ENCODE measurements at places on chromosomes 6 and 20.

DNA sequence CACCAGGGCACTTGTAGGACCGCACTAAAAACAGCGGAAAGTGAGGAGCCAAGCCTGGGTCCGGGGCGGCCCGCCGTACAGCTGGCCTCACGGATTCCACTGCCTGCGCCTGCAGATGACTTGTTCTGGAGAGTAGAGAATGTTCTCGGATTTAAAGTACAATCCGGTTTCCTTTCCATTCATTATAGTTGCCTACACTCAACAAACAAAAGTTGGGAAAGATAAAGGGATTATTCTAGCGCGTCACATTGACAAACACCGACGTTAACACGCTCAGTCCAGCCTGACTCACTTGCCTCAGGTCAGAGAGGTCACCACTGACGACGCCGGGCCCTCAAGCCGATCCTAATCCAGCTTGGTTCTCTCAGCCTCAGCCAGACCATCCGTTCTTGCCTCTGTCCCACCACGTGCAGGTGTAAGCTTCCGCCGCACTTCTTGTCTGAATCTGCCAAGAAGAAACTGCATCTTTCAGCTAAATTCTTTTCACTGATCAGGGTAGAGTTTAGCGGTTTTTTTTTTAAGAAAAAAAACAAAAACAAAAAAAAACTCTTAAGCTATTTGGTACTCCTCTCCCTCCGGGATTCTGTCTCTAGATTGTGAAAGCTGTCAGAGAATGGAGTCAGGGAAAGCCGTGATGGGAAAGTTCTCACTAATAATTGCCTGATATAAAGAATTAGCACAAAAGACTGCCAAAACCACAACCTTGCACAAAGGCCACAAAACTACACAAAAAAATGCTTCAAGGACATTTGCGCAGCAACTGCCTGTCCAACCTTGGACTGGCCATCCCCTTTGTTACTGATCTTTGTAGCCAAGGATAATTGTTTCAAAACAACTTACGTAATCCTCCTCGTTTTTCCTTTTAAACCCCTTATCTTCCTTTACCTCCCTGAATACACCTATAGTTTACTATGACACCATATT is 1.1 kb upstream of the PHF10 start:
- no peaks in the 10 kb centered on the region for H3K36me3 ChIP-seq
- peak overlapping the region; percentile 80 for H3K27ac ChIP-seq
- DNase-seq = no peak
- H3K27me3 ChIP-seq = no peaks in the 10 kb centered on the region
- peaks cover 28% of the 10 kb centered on the region for H3K4me1 ChIP-seq

DNA sequence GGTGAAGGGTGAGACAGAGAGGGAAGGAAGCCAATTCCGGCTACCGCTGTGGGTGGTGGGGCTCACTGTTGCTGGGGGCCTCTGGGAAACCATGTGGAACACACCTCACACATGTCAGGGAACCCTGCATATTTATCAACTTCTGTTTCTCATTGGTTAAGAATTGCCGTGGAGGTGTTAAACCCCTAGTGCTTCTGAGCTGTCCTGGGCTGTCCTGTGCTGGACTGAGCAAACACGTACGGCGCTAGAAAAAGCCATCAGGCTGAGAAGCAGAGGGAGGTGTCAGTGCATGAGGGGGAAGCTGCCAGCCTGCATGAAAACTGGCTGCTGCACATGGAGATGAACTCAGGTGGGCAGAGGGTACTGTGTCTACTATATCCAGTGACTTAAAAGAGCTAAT is 103.9 kb upstream of the JAG1 start:
- no peak overlapping the region for H3K4me3 ChIP-seq
- no peak for DNase-seq
- H3K27me3 ChIP-seq = no peaks in the 10 kb centered on the region
- peaks cover 6% of the 10 kb centered on the region for H3K4me1 ChIP-seq

GRCh38 chr20:62802026-62802712 is 2.5 kb upstream of the OGFR start:
- no peak overlapping the region for H3K27ac ChIP-seq
- H3K27me3 ChIP-seq = no peaks in the 10 kb centered on the region
- no peak for DNase-seq
- peaks cover 15% of the 10 kb centered on the region for H3K36me3 ChIP-seq

DNA sequence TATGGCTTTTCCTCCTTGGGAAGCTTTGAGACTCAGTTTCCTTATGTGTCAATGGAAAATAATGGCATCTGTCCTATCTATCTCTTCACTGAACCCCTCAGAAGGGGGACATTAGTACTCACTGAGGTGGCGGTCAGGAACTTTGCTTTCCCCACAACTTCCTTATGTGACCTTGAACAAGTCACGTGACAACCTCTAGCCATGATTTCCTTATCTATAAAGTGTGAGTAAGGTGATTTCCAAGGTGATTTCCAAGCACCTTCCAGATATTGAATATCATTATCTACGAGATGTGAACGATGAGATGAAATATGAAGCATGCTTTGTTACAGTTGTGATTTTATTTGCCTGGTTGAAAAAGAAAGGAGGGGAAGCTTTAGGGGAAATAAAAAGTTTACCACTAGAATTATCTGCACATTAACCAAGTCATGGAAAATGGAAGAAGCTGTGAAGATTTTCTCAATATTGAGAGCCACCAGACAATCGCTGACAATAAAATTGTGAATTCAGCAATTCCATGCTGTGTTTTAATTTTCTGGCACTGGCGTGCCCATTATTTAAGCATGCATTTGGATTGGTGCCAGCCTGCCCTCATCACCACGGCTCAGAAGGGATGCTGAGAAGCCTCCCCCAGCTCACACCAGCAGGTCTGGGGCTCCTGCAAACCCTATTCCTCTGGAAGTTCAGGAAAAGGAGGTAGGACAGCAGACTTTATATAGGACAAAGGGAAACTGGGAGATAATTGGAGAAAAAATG is 255.3 kb downstream of the CD83 start:
- no peak overlapping the region for H3K4me3 ChIP-seq
- peaks cover 21% of the 10 kb centered on the region for H3K27me3 ChIP-seq
- H3K36me3 ChIP-seq = peaks cover 2% of the 10 kb centered on the region
- H3K27ac ChIP-seq = no peak overlapping the region

DNA sequence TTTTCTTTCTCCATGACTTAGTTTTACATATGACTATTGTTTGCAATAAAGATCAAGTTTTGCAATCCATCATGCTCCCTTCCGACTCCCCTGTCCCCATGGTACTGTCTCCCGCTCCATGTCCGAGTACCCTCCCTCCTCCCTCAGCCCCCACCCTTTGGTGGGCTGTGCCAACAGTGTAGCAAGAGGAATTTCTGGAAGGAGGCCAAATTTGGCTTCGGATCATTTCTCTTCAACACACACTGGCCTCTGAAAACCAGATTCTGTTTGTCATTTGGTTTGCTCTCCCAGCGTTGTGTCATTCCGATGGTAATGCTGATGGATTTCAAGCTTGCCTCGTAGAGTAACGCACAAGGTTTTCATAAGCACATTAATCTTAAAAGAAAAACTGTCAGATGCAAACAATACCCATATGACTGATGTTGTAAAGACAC is 22.9 kb upstream of the PAX1 start:
- H3K27ac ChIP-seq = no peak overlapping the region
- no peaks in the 10 kb centered on the region for H3K4me1 ChIP-seq
- no peaks in the 10 kb centered on the region for H3K27me3 ChIP-seq
- no peak overlapping the region for H3K4me3 ChIP-seq
- H3K36me3 ChIP-seq = no peaks in the 10 kb centered on the region

GRCh38 chr6:108362455-108362854 is 67.6 kb downstream of the AFG1L start:
- no peak for DNase-seq
- peaks cover 3% of the 10 kb centered on the region for H3K4me1 ChIP-seq
- no peak overlapping the region for H3K4me3 ChIP-seq

DNA sequence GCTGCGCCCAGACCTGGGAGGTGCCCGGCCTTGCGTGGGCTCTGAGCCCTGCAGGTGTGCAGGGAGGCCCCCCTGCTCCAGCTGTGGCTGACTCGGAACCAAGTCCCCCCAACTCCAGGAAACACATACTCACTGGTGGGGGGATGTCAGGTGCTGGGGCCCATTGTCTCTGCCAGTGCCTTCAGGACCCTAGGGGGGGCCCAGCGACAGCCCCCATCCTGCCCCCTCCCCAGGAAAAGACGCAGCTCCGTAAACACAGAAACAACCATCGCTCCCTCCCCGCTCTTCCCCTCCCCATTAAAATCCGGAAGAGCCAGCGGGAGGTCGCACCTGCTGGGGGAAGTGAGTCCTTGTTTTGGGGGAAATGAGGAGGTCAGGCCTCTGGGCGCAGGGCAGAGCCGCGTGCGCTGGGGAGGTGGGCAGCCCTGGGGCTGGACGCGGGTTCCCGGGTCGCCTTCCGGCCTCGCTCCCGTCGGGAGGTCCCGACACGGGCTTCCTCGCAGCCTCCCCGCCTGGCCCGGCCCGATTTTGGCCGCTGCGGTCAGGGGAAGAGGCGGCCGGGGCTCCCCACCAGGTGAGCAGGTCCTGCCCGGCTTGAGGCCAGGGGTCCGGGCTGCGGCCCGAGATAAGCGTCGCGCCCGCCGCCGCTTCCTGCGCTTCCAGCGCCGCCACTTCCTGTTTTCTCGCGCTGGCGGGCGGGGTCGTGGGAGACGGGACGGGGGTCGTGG is 6.2 kb downstream of the C20orf204 start:
- H3K4me3 ChIP-seq = peak overlapping the region; percentile 36
- no peak for DNase-seq
- peaks cover 32% of the 10 kb centered on the region for H3K4me1 ChIP-seq
- no peaks in the 10 kb centered on the region for H3K36me3 ChIP-seq

DNA sequence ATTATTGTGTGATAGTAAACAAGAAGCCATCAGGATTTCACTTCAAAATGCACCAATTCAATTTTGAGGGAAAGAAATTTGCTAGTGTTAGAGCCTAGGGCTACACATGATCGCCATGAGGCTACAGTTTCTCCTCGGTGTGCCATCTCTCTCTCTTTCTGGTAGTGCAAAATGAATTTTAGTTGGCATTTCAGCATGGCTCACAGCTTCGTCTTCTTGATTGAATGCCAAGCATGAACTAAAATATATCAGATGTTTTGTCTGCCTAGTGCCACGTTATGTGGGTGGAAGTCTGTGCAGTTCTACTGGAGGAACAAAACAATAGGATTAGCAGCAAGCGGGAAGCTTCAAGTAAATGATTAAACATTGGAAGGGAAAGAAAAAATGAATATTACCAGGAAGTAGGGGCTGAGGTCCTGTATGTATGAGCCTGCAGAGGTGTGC is 6.8 kb upstream of the MRAP2 start:
- H3K4me1 ChIP-seq = peaks cover 47% of the 10 kb centered on the region
- peak overlapping the region; percentile 67 for H3K27ac ChIP-seq
- H3K27me3 ChIP-seq = no peaks in the 10 kb centered on the region
- DNase-seq = no peak
- H3K4me3 ChIP-seq = no peak overlapping the region
- no peaks in the 10 kb centered on the region for H3K36me3 ChIP-seq

DNA sequence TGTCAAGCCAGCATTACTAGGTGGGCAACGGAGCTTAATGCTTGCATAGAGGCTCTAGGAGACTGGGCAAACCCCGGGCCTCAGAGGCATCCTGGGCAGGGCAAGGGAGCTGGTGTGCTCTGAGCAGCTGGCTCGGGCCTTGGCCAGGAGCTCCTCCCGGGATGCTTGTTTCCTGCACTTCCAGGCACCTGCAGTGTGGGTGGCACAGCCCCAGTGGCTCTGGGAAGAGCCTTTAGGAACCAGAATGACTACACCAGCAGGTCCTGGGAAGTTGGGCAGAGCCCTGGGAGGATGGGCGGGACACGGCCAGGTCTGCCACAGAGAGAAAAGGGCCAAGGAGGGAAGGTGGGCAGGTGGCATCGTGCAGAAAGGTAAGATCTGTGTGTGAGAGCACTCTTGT is 80.4 kb upstream of the CD93 start:
- no peak overlapping the region for H3K27ac ChIP-seq
- no peak overlapping the region for H3K4me3 ChIP-seq
- H3K36me3 ChIP-seq = no peaks in the 10 kb centered on the region
- no peaks in the 10 kb centered on the region for H3K4me1 ChIP-seq
- no peaks in the 10 kb centered on the region for H3K27me3 ChIP-seq

DNA sequence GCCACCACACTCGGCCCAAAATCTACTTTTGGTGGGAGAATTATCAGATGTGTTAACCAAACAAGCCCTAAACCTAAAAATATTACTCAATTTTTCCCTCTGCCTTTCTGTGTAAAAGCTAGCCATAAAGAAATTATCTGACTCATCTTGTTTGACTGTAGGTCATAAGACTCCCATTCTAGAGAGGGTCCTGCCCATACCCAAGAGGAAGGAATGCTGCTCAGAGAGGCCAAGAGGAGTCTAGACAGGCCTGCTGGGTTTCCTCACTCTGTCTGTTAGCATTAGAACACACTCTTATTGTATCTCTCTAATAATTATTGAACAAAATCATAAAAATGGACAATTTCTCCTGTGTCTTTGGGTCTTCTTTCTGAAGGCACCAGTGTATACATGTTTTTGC is 26.1 kb downstream of the C6orf141 start:
- H3K4me3 ChIP-seq = no peak overlapping the region
- no peaks in the 10 kb centered on the region for H3K36me3 ChIP-seq
- DNase-seq = no peak
- H3K4me1 ChIP-seq = no peaks in the 10 kb centered on the region

GRCh38 chr6:96649926-96650325 is 87.0 kb downstream of the FHL5 start:
- H3K4me1 ChIP-seq = no peaks in the 10 kb centered on the region
- H3K4me3 ChIP-seq = no peak overlapping the region
- no peak overlapping the region for H3K27ac ChIP-seq

DNA sequence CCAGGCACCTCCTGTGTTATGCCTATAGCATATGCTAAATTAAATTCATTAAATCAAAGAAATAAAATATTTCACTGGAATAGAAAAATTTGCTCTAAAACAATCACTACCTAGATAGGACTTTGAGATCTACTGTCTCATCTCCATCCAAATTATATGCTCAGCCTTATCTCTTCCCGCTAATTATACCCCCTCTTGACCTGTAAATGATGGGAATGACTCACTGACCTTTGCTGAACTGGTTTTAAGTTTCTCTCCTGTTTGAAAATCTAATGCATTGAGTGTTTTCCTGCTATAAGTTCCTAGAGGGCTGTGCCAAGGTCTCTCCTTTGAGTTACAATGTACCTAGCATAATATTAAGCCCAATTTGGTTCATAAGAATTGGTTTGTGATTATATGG is 110.1 kb downstream of the BMP2 start:
- H3K36me3 ChIP-seq = no peaks in the 10 kb centered on the region
- DNase-seq = no peak
- no peaks in the 10 kb centered on the region for H3K27me3 ChIP-seq
- H3K4me1 ChIP-seq = no peaks in the 10 kb centered on the region

GRCh38 chr20:14829906-14830305 is 492.5 kb upstream of the FLRT3 start:
- H3K36me3 ChIP-seq = no peaks in the 10 kb centered on the region
- no peak for DNase-seq

- no peaks in the 10 kb centered on the region for H3K27me3 ChIP-seq
- no peak for DNase-seq
- H3K27ac ChIP-seq = no peak overlapping the region
- H3K4me1 ChIP-seq = peaks cover 28% of the 10 kb centered on the region
These were observed 69.5 kb upstream of the FABP7 start for GRCh38 chr6:122709922-122710512.

GRCh38 chr20:8621001-8621400 is 447.9 kb upstream of the PLCB4 start:
- no peak for DNase-seq
- peaks cover 4% of the 10 kb centered on the region for H3K4me1 ChIP-seq
- no peaks in the 10 kb centered on the region for H3K27me3 ChIP-seq
- no peak overlapping the region for H3K27ac ChIP-seq

GRCh38 chr20:31851240-31851955 is 6.0 kb upstream of the FOXS1 start:
- H3K4me1 ChIP-seq = no peaks in the 10 kb centered on the region
- no peak overlapping the region for H3K27ac ChIP-seq
- H3K4me3 ChIP-seq = no peak overlapping the region
- H3K36me3 ChIP-seq = no peaks in the 10 kb centered on the region
- peaks cover 15% of the 10 kb centered on the region for H3K27me3 ChIP-seq
